CD4-positive, alpha-beta T cell treated with Interleukin-15 for 4 hours (primary cell): ENCODE measurements at places on chromosomes 2 and 18.

- DNase-seq: no peak
These were observed 854.0 kb upstream of the GCFC2 start for GRCh38 chr2:76564734-76565133.

DNA sequence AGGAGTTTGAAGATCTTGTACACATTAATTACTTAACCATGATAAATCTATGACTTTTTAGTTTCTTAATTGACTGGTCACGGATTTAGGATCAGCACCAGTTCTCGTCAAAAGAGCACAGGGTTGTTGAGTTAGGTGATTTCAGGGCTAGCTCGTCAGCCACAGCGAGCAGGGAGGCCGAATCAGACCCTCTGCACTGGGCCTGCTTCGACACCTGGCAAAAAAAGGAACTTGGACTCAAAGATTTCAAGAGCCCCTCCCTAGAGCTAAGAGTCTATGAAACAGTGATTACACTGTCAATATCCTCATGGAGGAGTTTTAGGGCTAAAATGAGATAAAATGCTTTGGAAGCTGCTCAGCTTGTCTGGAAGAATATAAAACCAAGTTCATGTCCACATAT is 4.6 kb upstream of the SERTAD2 start:
- no peak for DNase-seq

DNA sequence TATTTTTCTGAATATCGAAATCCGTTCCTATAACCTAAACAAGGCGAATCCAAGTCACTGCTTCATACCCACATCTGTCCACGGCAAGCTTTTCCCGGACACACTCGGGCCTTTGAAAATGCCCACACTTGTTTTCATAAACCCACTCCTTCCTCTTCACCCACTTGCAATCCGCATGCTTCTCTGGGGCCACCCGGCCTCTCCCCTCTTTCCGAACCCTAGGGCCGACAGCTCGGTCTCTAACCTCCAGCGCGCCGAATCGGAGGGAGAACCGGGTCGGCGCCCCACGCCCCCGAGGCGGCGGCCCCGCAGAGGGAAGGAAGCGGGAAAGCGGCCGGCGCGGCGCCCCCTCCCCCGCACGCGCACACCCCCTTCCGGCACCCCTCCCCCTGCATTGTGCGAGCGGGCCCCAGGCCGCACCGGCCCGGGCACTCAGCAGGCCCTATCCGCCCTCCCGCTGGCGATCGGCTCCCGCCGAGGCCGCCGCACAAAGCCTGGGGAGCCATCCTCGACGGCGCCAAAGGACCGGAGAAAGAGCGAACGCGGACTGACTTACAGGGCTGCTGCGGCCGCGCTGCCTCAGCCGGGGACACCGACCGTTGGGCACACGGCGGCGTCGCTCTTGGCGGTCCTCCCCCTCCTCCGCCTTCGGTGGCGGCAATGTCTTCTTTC is 467 bp downstream of the PUM2 start:
- DNase-seq: peak; percentile 38

- DNase-seq: no peak
These were observed 14.1 kb downstream of the TMEM178A start for GRCh38 chr2:39679805-39680204.

- no peak for DNase-seq
These were observed 871.9 kb downstream of the TSN start for GRCh38 chr2:122627388-122627787.

DNA sequence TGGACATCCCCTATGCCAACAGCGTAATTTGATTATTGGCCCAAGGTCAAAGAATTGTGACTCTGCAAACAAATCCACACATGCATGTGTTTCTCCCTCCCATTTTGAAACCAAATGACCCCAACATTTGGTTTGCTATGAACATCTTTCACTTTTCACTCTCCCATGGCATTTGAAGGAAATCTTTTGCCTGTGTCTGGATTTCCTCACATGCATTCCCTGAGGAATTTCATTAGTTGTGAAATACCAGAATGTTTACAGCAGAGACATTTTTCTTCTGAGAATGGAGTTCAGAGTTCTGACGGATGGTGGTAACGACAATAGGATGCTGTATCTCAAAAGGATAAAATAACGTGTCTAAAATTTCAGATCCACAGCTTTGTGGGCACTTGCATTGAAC is 60.3 kb upstream of the LMAN1 start:
- no peak for DNase-seq
